Esophagus muscularis mucosa (tissue), 4 donors: ENCODE measurements at places on chromosomes 5 and 9. TPM values are rescaled to one million over a fixed set of nuclear protein-coding genes. Genes with fewer than 3 reads are reported as not detected.

The FBN2 gene
- total RNA-seq: 5.4 TPM

The SOX30 gene
- 0.34 TPM for total RNA-seq

- H3K4me3 ChIP-seq: peak within 1 kb of the TSS; percentile 19
- H3K27me3 ChIP-seq: no peaks in the 10 kb centered on the region
- no peaks in the 10 kb centered on the region for H3K4me1 ChIP-seq
- DNase-seq: no peak
Observed at GRCh38 chr5:141172381-141173204, at the start of gene PCDHB7. Gene PCDHB7, plus strand, starts transcription at chr5:141172644. Its CDS starts 192 bp downstream, at chr5:141172836.

DNA sequence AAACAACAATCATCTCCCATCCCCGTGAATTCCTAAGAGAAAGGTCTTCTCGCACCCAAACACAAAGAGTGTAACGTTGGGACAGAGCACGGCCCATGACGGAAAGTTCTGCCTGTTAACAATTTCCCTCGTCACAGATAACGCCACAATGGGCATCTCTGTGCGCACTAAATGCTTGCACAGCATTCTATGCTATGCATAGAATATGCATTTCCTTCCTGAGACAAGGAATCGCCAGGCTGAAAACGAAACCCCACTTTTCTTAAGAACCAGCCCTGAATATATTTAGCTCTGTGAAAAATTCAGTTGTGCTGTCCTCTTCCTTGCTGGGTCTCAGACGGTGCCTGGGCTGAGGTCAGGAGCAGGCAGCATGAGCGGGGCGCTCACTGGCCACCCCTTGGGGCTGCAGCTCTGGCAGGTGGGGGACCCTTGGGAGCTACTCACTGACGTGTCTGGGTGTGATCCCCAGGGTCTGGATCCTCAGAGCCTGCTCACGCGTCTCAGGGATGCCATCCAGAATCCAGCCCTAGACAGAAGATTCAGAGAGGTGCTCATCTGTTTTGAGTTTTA lies 49.8 kb downstream of the AK8 start:
- H3K36me3 ChIP-seq: no peaks in the 10 kb centered on the region
- no peak overlapping the region for H3K4me3 ChIP-seq
- H3K4me1 ChIP-seq: no peaks in the 10 kb centered on the region
- H3K27ac ChIP-seq: no peak overlapping the region
- no peaks in the 10 kb centered on the region for H3K27me3 ChIP-seq
- no peak for DNase-seq

GRCh38 chr5:72296256-72296655 lies 23.8 kb downstream of the MRPS27 start:
- H3K4me3 ChIP-seq: no peak overlapping the region
- no peak overlapping the region for H3K27ac ChIP-seq
- DNase-seq: no peak
- peaks cover 20% of the 10 kb centered on the region for H3K4me1 ChIP-seq
- H3K36me3 ChIP-seq: peaks cover 6% of the 10 kb centered on the region

DNA sequence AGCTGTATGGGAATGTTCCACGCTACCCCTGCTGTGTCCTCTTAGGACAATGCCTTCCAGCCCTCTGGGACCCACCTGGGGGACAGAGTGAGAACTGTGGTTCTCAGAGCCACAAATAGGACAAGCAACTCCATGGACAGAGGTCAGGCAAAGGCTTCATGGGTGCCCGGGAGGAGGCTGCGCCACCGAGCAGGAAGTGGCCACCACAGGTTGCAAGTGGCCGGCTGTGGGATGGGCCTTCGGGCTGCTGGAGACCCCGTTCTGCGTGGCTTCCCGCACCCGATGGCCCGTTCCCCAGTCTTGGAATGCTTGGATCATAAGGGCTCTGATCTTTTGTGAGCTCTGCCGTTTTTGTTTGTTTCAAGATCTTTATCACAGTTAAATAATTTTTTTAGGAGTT lies 118.8 kb downstream of the BOD1 start:
- no peaks in the 10 kb centered on the region for H3K27me3 ChIP-seq
- no peak overlapping the region for H3K4me3 ChIP-seq
- peak; percentile 83 for DNase-seq
- H3K4me1 ChIP-seq: peaks cover 74% of the 10 kb centered on the region

GRCh38 chr5:101605700-101606099 lies 690.4 kb downstream of the SLCO4C1 start:
- H3K4me1 ChIP-seq: no peaks in the 10 kb centered on the region
- no peaks in the 10 kb centered on the region for H3K27me3 ChIP-seq
- no peak overlapping the region for H3K27ac ChIP-seq
- H3K4me3 ChIP-seq: no peak overlapping the region
- no peaks in the 10 kb centered on the region for H3K36me3 ChIP-seq

- no peak overlapping the region for H3K27ac ChIP-seq
- H3K4me3 ChIP-seq: no peak overlapping the region
- no peaks in the 10 kb centered on the region for H3K36me3 ChIP-seq
- H3K4me1 ChIP-seq: no peaks in the 10 kb centered on the region
- no peaks in the 10 kb centered on the region for H3K27me3 ChIP-seq
Observed at GRCh38 chr5:88049737-88050136, 218.9 kb downstream of the TMEM161B start.
